ENCODE measurements at places on chromosomes 4 and X.

- no peaks in the 10 kb centered on the region for H3K36me3 ChIP-seq
- H3K4me1 ChIP-seq, result no peaks in the 10 kb centered on the region
- DNase-seq, result no peak
- no peak overlapping the region for H3K4me3 ChIP-seq
- no peak overlapping the region for H3K27ac ChIP-seq
- H3K27me3 ChIP-seq, result no peaks in the 10 kb centered on the region
These were observed 465.8 kb downstream of the NAF1 start for GRCh38 chr4:162700815-162701361.

DNA sequence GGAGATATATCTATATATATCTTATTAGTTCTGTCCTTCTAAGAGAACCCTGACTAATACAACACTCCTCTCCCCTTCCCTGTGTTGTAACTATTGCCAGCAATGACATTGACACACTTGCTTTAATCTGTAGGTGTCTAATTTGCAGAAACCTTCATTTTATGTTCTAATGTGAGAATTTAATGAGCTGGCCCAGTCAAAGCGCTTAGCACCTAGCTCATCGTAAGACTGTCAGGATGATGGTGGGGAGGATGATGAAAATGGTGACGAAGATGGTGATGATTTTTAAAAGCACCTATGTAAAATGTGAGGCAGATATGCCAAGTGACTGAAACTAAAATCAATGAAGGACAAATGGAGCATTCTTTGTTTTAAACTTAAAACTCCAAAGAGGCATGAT, 183.8 kb downstream of the DHX15 start:
- H3K36me3 ChIP-seq, result no peaks in the 10 kb centered on the region
- no peaks in the 10 kb centered on the region for H3K4me1 ChIP-seq
- no peaks in the 10 kb centered on the region for H3K27me3 ChIP-seq
- H3K27ac ChIP-seq, result no peak overlapping the region
- no peak overlapping the region for H3K4me3 ChIP-seq

DNA sequence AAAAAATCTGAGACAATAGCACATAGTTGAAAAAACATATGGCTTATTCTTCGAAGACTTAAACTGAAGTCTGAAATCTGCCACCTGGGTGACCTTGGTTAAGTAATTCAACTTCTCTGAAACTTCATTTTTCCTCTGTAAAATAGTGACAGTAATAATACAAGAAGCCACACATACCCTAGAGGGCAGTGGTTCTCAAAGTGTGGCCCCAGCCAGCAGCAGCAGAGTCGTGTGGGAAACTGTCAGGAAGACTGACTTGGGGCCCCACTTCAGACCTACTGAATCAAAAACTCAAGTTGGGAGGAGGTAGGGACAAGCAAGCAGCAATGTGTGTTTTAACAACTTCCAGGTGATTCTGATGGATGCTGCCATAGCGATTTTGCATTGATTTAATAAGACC, 249.9 kb downstream of the HNRNPD start:
- DNase-seq, result peak; percentile 9
- H3K27me3 ChIP-seq, result no peaks in the 10 kb centered on the region
- no peaks in the 10 kb centered on the region for H3K4me1 ChIP-seq
- H3K36me3 ChIP-seq, result no peaks in the 10 kb centered on the region
- H3K4me3 ChIP-seq, result no peak overlapping the region

GRCh38 chr4:77074381-77074831, 1.4 kb downstream of the CCNI start:
- no peak overlapping the region for H3K27ac ChIP-seq
- DNase-seq, result peak; percentile 4
- no peaks in the 10 kb centered on the region for H3K27me3 ChIP-seq
- peaks cover 7% of the 10 kb centered on the region for H3K36me3 ChIP-seq

DNA sequence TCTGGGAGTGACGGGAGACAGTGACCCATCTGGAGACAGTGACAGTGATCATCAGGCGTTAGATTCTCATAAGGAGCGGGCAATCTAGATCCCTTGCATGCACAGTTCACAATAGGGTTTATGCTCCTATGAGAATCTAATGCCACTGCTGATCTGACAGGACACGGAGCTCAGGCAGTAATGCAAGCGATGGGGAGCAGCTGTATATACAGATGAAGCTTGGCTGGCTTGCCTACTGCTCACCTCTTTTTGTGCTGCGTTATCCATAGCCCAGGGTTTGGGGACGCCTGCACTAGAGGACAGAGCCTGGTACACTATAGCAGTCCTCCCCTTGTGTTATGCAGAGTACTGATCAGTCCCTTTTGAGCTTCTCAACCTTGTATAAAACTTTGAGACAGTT, 23.5 kb downstream of the NFKB1 start:
- no peak overlapping the region for H3K27ac ChIP-seq
- no peaks in the 10 kb centered on the region for H3K27me3 ChIP-seq
- no peak overlapping the region for H3K4me3 ChIP-seq

GRCh38 chrX:8404471-8404870, 60.2 kb upstream of the VCX3B start:
- no peak overlapping the region for H3K4me3 ChIP-seq
- H3K36me3 ChIP-seq, result no peaks in the 10 kb centered on the region
- H3K27me3 ChIP-seq, result no peaks in the 10 kb centered on the region
- H3K27ac ChIP-seq, result no peak overlapping the region
- DNase-seq, result peak; percentile 60
- H3K4me1 ChIP-seq, result peaks cover 15% of the 10 kb centered on the region

DNA sequence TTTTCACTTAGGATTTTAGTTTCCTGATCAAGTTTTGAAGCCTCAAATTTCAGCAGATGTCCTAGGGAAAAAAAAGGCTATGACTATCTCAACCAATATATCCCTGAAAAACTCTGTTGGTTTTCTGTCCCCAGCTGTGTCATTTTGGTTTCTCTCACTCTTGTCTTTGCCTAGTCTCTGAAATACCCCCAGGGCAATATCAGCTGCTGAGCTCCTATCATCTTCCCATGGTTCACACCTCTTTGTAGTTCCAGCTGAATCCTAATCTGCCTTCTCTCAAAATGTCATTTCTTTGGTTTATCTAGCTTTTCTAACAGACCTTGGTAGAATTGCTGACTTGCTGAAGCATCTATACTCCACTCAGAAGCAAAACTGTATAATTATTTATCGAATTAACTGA, 2370.5 kb downstream of the ARAP2 start:
- no peaks in the 10 kb centered on the region for H3K4me1 ChIP-seq
- no peak overlapping the region for H3K4me3 ChIP-seq
- no peaks in the 10 kb centered on the region for H3K27me3 ChIP-seq

DNA sequence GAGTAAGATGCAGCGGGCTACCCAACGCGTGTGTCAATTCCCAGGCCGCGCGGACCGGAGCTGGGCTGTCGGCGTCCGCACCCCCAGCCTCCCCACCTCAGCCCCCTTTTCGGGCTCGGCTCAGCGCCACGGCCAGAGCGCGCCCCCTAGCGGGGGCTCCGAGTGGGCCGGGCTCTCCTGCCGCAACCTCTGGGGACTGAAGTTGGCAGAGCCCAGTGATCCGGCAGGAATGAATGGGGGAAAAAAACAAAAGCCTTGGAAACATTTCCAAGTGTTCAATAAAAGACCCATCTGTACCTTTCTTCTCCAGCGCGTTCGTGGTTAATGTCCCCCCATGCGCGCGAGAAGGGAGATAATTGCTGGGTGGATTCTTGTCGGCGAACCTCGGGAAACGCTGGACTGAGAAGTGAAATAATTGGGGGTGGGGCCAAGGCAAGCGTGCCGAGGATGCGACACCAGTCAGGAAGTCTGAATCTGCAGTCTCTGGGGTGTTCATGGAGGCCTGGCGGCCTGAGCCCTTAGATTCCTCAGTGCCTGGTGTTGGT, 5.2 kb upstream of the ARX start:
- H3K36me3 ChIP-seq, result no peaks in the 10 kb centered on the region
- peak overlapping the region; percentile 45 for H3K4me3 ChIP-seq
- H3K27me3 ChIP-seq, result peaks cover 100% of the 10 kb centered on the region
- H3K4me1 ChIP-seq, result peaks cover 61% of the 10 kb centered on the region

GRCh38 chrX:129642641-129643040, 12.1 kb downstream of the APLN start:
- no peak overlapping the region for H3K4me3 ChIP-seq
- no peaks in the 10 kb centered on the region for H3K27me3 ChIP-seq
- no peak overlapping the region for H3K27ac ChIP-seq
- no peaks in the 10 kb centered on the region for H3K36me3 ChIP-seq

DNA sequence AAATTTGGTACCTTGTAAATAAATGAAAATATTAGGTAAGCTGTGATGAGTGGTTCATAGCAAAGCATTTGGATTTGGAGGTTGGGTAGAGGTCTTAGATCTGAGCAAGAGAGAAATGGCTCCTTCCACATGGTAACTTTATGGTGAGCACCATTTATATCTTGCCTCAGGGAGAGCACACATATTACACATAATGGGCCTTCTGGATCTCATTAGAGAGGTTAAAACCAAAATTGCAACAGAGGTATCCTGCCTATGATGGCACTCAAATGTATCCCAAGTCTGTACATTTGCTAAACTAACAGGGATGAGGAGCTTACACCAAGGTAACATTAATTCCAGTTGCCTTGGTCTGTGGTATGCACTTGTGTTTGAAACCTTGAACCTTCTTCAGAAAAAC, 87.1 kb upstream of the PUDP start:
- peaks cover 6% of the 10 kb centered on the region for H3K27me3 ChIP-seq
- H3K36me3 ChIP-seq, result no peaks in the 10 kb centered on the region
- H3K27ac ChIP-seq, result no peak overlapping the region

DNA sequence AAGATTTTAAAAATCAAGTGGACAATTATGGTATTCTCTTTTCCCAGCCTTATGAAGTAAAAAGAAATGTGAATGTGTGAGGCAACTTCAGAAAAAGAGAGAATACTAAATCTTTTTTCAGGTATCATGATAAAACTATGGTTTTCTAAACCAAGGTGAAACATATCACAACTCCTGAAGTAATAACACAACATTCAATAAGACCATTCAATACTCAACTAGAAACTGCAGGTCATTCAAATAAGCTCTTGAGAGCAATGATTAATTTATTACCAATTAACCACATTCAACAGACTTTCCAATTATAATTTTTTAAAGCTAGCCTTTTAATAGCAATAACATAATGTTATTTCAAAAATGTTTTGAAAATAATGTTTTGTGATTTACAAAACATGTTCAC, 35.8 kb downstream of the SLC10A7 start:
- peaks cover 15% of the 10 kb centered on the region for H3K4me1 ChIP-seq
- no peaks in the 10 kb centered on the region for H3K27me3 ChIP-seq
- no peaks in the 10 kb centered on the region for H3K36me3 ChIP-seq
- no peak overlapping the region for H3K27ac ChIP-seq
- DNase-seq, result no peak
- no peak overlapping the region for H3K4me3 ChIP-seq

- H3K4me1 ChIP-seq, result peaks cover 13% of the 10 kb centered on the region
- DNase-seq, result no peak
- no peak overlapping the region for H3K4me3 ChIP-seq
- H3K27ac ChIP-seq, result no peak overlapping the region
These were observed 40.4 kb downstream of the COL4A6 start for GRCh38 chrX:108397627-108398391.

- H3K4me1 ChIP-seq, result peaks cover 20% of the 10 kb centered on the region
- H3K4me3 ChIP-seq, result no peak overlapping the region
- H3K36me3 ChIP-seq, result no peaks in the 10 kb centered on the region
- H3K27ac ChIP-seq, result no peak overlapping the region
- peaks cover 33% of the 10 kb centered on the region for H3K27me3 ChIP-seq
These were observed 7.5 kb downstream of the STOX2 start for GRCh38 chr4:183912585-183912984.

GRCh38 chr4:1635464-1635863, 48.6 kb downstream of the FAM53A start:
- no peaks in the 10 kb centered on the region for H3K27me3 ChIP-seq
- no peak for DNase-seq
- H3K27ac ChIP-seq, result no peak overlapping the region
- H3K4me1 ChIP-seq, result no peaks in the 10 kb centered on the region

GRCh38 chr4:119678761-119679160, 50.2 kb upstream of the PDE5A start:
- H3K27ac ChIP-seq, result no peak overlapping the region
- no peak overlapping the region for H3K4me3 ChIP-seq
- H3K4me1 ChIP-seq, result no peaks in the 10 kb centered on the region
- no peaks in the 10 kb centered on the region for H3K27me3 ChIP-seq
- no peaks in the 10 kb centered on the region for H3K36me3 ChIP-seq

- no peaks in the 10 kb centered on the region for H3K4me1 ChIP-seq
- H3K4me3 ChIP-seq, result no peak overlapping the region
- no peak for DNase-seq
- no peaks in the 10 kb centered on the region for H3K27me3 ChIP-seq
- H3K36me3 ChIP-seq, result no peaks in the 10 kb centered on the region
These were observed 11.3 kb upstream of the CD99 start for GRCh38 chrX:2679534-2680485.

DNA sequence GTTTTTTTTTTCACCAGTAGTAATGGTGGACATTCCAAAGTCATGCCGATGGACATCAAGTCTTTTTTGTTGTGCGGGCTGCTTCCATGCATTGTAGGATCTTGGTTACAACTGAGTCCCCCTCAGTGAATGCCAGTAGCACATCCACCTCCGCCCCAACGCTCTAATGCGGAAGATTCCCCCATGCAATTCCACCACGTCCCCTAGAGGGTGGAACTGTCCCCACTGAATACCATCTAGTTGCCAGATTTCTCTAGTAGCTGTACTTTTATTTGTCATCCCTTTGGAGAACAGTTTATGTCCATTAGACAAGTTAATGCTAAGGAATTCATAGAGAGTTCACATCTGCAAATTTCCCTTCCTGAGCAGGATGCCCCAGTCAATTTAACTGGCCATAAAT, 6.7 kb downstream of the SHISA3 start:
- H3K27ac ChIP-seq, result no peak overlapping the region
- H3K36me3 ChIP-seq, result no peaks in the 10 kb centered on the region
- peaks cover 32% of the 10 kb centered on the region for H3K27me3 ChIP-seq
- peak; percentile 38 for DNase-seq

DNA sequence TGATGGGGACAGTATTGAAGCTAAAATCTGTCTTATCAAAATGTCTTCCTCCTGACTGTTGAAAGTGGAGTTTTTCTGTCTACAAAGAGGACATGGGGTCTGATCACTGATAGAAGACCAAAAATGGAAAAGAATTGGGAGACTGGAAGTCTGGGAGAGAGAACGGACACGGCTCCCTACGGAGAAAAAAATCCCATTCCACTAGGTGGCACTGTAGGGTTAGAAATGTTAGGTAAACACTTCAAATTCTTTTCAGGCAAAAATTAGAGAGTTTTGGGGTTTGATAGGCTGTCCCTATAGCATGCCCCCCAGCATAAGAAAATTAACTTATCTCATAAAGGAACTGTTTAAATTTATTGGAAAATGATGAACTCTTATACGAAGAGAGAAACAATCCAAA, 200.5 kb downstream of the FAM133A start:
- H3K4me3 ChIP-seq, result no peak overlapping the region
- DNase-seq, result peak; percentile 77
- no peaks in the 10 kb centered on the region for H3K4me1 ChIP-seq
- no peaks in the 10 kb centered on the region for H3K27me3 ChIP-seq
- no peaks in the 10 kb centered on the region for H3K36me3 ChIP-seq
- no peak overlapping the region for H3K27ac ChIP-seq
